Activated CD8-positive, alpha-beta memory T cell treated with anti-CD3 and anti-CD28 coated beads, Interleukin-2, amount 10 ng/mL, durations not matched to agents 7 days and 5 days (primary cell): ENCODE measurements at places on chromosomes 7 and 10. TPM values are rescaled to one million over a fixed set of nuclear protein-coding genes. Genes with fewer than 3 reads are reported as not detected.

GRCh38 chr10:98450618-98451017 lies 3.9 kb upstream of the HPS1 start:
- no peak overlapping the region for H3K4me3 ChIP-seq
- peaks cover 12% of the 10 kb centered on the region for H3K4me1 ChIP-seq
- H3K27me3 ChIP-seq: peaks cover 23% of the 10 kb centered on the region
- peaks cover 4% of the 10 kb centered on the region for H3K36me3 ChIP-seq
- H3K27ac ChIP-seq: no peak overlapping the region

- no peak overlapping the region for H3K27ac ChIP-seq
- no peaks in the 10 kb centered on the region for H3K27me3 ChIP-seq
- H3K4me1 ChIP-seq: no peaks in the 10 kb centered on the region
- H3K4me3 ChIP-seq: no peak overlapping the region
Measured at GRCh38 chr7:16509829-16510228, 16.8 kb upstream of the LRRC72 start.

- H3K4me3 ChIP-seq: no peak overlapping the region
- no peak overlapping the region for H3K27ac ChIP-seq
Measured at GRCh38 chr7:54581511-54581910, 39.3 kb downstream of the VSTM2A start.

- no peaks in the 10 kb centered on the region for H3K36me3 ChIP-seq
- H3K4me3 ChIP-seq: no peak overlapping the region
- DNase-seq: no peak
- peaks cover 3% of the 10 kb centered on the region for H3K4me1 ChIP-seq
- no peaks in the 10 kb centered on the region for H3K27me3 ChIP-seq
- H3K27ac ChIP-seq: no peak overlapping the region
Measured at GRCh38 chr10:101897633-101898032, 54.0 kb upstream of the KCNIP2 start.

DNA sequence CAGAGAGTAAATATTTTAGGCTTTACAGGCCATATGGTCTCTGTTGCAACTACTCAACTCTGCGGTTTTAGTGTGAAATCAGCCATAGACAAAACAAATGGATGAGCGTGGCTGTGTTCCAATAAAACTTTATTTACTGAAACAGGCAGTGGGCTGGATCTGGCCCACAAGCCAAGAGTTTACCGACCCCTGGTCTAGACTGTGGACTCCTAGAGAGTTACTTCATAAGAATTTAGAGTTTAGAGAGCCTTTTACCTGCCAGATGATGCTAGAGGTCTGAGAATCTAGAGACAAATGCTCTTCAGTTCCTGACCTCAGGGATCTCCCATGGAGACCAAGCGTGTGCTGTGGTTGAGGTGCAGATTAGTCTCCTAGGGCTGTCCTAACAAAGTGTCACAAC lies 174.8 kb downstream of the PTEN start:
- peaks cover 13% of the 10 kb centered on the region for H3K4me1 ChIP-seq
- H3K36me3 ChIP-seq: no peaks in the 10 kb centered on the region
- H3K4me3 ChIP-seq: no peak overlapping the region
- no peak for DNase-seq

DNA sequence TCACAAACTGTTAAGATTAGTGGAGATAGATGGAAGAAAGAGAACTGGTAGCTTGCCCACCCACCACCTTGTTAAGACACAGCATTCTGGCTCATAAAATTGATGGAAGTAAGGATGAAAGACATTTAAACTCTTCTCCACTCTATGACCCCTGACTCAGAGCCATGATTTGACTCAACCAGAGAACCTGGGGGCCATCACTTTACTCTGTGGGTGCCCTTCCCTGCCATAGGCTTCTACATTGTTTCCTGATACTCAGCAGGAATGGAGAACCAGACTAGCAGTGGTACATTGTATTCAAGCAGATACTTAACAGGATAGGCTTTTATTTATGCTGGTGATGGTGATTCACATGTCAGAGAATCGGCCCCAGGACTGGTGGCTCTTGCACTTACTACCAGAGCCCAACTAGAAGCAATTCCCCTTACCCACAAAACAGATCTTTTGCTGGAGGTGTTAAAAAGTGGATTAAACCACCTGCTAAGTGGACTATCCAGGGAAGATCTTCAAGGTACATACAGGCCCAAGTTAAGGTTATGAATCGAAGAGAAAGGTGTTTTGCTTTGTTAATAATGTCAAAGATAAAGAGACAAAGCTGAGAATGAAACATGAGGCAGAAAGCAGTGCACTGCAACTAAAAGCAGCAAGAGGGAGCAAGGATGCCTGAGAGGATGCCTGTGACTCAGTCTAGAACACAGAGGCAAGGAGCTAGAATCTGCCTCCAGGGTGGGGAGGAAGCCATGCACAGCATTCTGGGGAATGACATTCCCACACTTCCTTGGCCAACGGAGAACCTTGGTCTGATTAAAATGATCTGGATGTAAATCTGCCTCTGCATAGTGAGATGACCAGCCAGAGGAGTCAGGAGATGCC lies 36.0 kb upstream of the GLI3 start:
- H3K27me3 ChIP-seq: no peaks in the 10 kb centered on the region
- no peak overlapping the region for H3K27ac ChIP-seq
- H3K4me1 ChIP-seq: peaks cover 6% of the 10 kb centered on the region
- H3K4me3 ChIP-seq: no peak overlapping the region
- no peak for DNase-seq

- no peaks in the 10 kb centered on the region for H3K27me3 ChIP-seq
- no peak for DNase-seq
- H3K4me1 ChIP-seq: peaks cover 25% of the 10 kb centered on the region
- H3K27ac ChIP-seq: peak overlapping the region; percentile 6
Measured at GRCh38 chr10:8577686-8578085, 523.2 kb downstream of the GATA3 start.

DNA sequence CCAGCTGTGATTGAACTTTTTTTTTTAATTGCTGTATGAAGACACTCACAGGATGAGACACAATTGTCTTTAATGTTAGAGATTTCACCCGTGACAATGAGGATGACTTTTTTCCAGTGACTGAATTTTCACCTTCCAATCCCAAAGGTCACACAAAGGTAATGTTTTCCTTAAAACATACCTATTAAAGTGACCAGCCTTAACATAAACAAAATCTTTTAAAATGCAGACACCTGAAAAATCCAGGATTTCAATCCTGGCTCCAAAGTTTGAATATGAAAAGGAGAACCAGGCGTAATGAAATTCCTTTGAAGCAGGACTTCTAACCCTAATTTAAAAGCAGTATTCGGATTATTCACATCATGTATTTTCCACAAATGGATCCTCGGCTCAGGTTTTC lies 647.7 kb downstream of the GATA3 start:
- H3K27me3 ChIP-seq: peaks cover 6% of the 10 kb centered on the region
- no peak for DNase-seq
- no peaks in the 10 kb centered on the region for H3K4me1 ChIP-seq
- H3K36me3 ChIP-seq: no peaks in the 10 kb centered on the region

- peaks cover 6% of the 10 kb centered on the region for H3K4me1 ChIP-seq
- no peak overlapping the region for H3K4me3 ChIP-seq
- no peak for DNase-seq
- H3K27ac ChIP-seq: no peak overlapping the region
- no peaks in the 10 kb centered on the region for H3K36me3 ChIP-seq
- peaks cover 8% of the 10 kb centered on the region for H3K27me3 ChIP-seq
Measured at GRCh38 chr7:7516662-7517061, 19.0 kb downstream of the COL28A1 start.

DNA sequence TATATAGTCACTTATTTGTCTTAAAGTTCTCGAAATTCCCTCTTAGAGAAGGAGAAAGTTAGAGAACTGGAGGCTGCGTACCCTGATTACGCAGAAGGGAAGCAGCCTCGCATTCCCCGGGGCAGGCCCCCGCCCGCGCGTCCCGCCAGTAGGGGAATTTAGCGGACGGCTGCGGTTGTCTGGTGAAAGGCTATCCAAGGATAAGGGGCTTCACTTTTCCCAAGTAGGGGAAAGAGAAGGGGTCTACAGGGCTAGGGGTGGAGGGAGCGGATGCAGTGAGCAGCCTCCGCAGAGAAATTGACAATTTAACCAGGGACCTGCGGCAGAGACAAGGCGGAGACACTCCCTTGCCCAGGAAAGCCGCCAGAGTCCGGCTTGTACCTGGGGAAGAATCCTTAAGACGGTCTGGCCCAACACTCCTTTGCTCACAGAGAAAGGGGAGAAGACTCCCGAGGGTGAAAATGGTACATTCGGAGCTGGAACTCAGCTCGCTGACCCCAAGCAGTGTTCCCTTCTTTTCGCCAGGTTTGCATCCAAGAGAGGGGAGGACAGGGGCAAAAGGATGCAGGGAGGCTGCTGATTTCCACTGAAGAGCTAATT lies 994 bp upstream of the MAGI2 start:
- H3K4me3 ChIP-seq: no peak overlapping the region
- H3K27me3 ChIP-seq: peaks cover 44% of the 10 kb centered on the region

- H3K4me1 ChIP-seq: peaks cover 57% of the 10 kb centered on the region
- peaks cover 13% of the 10 kb centered on the region for H3K36me3 ChIP-seq
- H3K27ac ChIP-seq: peak overlapping the region; percentile 50
- DNase-seq: no peak
- no peak overlapping the region for H3K4me3 ChIP-seq
Measured at GRCh38 chr10:62036186-62037081, 134.9 kb downstream of the ARID5B start.

GRCh38 chr7:30727061-30727945 lies 24.6 kb upstream of the INMT start:
- H3K27me3 ChIP-seq: no peaks in the 10 kb centered on the region
- H3K4me3 ChIP-seq: peak overlapping the region; percentile 80
- H3K4me1 ChIP-seq: peaks cover 46% of the 10 kb centered on the region
- DNase-seq: peak; percentile 88
- peak overlapping the region; percentile 91 for H3K27ac ChIP-seq

- H3K27me3 ChIP-seq: no peaks in the 10 kb centered on the region
- no peak for DNase-seq
- no peak overlapping the region for H3K27ac ChIP-seq
- no peak overlapping the region for H3K4me3 ChIP-seq
Measured at GRCh38 chr7:74568658-74569057, 88.9 kb upstream of the GTF2I start.

DNA sequence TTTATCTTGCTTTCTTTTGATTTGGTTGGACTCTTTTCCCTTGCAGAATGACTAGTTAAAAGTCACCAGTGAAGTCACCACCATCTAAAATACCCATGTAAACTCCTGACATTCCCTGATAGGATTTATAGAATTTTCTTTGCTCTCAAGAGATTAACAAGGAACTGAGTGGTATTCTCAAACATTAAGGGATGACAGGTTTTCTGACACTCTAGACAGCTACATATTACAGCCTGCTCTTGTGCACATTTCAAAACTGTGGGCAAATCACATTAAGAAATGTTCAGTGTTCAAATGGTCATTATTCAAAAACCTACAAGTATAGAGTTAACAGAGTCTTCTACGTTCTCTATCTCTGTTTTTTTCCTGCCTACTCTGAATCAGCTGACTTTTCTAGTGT lies 15.8 kb upstream of the ACSM6 start:
- H3K27me3 ChIP-seq: peaks cover 21% of the 10 kb centered on the region
- H3K4me3 ChIP-seq: no peak overlapping the region
- no peak overlapping the region for H3K27ac ChIP-seq
- no peak for DNase-seq
- H3K4me1 ChIP-seq: peaks cover 3% of the 10 kb centered on the region
- no peaks in the 10 kb centered on the region for H3K36me3 ChIP-seq

DNA sequence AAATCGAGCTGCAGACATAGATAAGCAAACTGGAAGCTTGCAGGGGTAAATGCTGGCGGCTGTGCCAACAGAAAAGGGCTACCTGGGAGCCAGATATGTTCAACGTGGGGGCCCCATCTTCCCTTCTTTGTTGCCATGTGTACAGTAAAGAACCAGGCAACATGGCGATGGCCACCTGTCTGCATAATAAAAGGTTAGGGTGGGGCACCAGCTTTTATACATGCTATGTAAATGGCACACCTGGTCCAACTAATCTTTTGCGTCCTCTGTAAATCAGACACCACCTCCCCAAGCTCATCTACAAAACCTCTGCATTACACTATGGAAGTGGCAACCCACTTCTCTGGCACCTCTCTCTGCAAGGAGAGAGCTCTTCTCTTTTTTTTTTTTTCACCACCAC lies 13.9 kb downstream of the BUD31 start:
- no peak overlapping the region for H3K4me3 ChIP-seq
- H3K36me3 ChIP-seq: peaks cover 20% of the 10 kb centered on the region
- no peaks in the 10 kb centered on the region for H3K4me1 ChIP-seq
- no peak for DNase-seq
- H3K27ac ChIP-seq: no peak overlapping the region
- no peaks in the 10 kb centered on the region for H3K27me3 ChIP-seq

DNA sequence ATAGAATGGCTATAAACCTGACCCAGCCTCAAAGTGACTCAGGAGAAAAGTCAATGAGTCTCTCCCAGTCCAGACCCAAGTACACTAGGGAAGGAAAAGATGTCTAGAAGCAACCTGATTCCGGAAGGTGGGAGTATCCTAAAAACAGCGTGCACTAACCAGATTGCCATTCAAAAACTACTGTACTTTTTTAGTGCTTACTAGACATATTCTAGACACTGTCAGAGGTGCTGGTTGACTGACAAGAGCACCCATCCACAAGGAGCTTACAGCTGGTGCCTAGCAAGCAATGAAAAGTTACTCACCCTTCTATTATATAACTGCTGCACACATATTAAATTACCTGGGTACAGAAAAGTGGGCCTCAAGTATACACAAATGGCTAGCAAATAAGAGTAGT lies 81.0 kb downstream of the SIRT1 start:
- H3K4me1 ChIP-seq: peaks cover 3% of the 10 kb centered on the region
- DNase-seq: no peak
- peaks cover 58% of the 10 kb centered on the region for H3K36me3 ChIP-seq
- no peak overlapping the region for H3K27ac ChIP-seq
- H3K27me3 ChIP-seq: no peaks in the 10 kb centered on the region

- no peaks in the 10 kb centered on the region for H3K36me3 ChIP-seq
- DNase-seq: no peak
- no peak overlapping the region for H3K27ac ChIP-seq
- H3K4me3 ChIP-seq: no peak overlapping the region
- H3K4me1 ChIP-seq: no peaks in the 10 kb centered on the region
- H3K27me3 ChIP-seq: peaks cover 12% of the 10 kb centered on the region
Measured at GRCh38 chr10:132076578-132077081, 10.9 kb downstream of the JAKMIP3 start.

- no peak overlapping the region for H3K4me3 ChIP-seq
- no peaks in the 10 kb centered on the region for H3K36me3 ChIP-seq
- H3K4me1 ChIP-seq: peaks cover 2% of the 10 kb centered on the region
- H3K27me3 ChIP-seq: peaks cover 40% of the 10 kb centered on the region
- DNase-seq: no peak
Measured at GRCh38 chr7:139488810-139489209, 5.3 kb upstream of the KLRG2 start.

ITPRID1 gene
- not detected for total RNA-seq

CCZ1B gene
- total RNA-seq: 61.2 TPM

MRLN gene
- total RNA-seq: not detected

FAM13C gene
- total RNA-seq: not detected

FAM237B gene
- not detected for total RNA-seq

ADRB1 gene
- 2.3 TPM for total RNA-seq

BAG3 gene
- 12.7 TPM for total RNA-seq

PNLIPRP2 gene
- not detected for total RNA-seq

AGR3 gene
- total RNA-seq: not detected

MET gene
- total RNA-seq: 0.40 TPM

CYP3A7 gene
- total RNA-seq: not detected

CLRN3 gene
- not detected for total RNA-seq

AGBL3 gene
- total RNA-seq: 2.4 TPM
